Left cardiac atrium (tissue), 4 donors: ENCODE measurements at places on chromosomes 5 and 9.

DNA sequence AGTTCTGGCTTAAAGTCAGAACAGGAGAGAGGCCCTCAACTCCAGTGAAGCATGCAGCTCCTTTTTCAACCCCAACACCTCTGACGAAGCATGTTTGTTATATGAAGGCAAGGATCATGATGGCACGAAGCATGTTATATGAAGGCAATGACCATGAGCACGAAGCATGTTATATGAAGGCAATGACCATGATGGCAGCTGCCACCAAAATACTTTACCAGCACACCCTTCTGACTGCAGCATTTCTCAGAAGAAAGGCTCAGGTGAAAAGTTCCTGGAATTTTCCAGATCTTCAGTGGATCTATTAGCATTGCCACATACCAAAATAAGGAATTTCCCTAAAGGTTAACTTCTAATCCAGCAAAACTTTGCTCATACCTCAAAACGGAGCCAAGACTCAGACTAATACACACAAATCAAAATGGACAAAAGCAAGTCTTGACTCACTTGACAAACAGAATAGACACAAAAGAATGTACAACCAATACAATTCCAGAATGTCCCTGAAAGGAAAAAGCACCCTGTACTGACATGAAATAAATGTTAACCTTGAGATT lies 217.4 kb downstream of the FANCC start:
- DNase-seq = no peak

- DNase-seq = no peak
These were observed 55.4 kb upstream of the TBC1D2 start for GRCh38 chr9:98310752-98311392.

DNA sequence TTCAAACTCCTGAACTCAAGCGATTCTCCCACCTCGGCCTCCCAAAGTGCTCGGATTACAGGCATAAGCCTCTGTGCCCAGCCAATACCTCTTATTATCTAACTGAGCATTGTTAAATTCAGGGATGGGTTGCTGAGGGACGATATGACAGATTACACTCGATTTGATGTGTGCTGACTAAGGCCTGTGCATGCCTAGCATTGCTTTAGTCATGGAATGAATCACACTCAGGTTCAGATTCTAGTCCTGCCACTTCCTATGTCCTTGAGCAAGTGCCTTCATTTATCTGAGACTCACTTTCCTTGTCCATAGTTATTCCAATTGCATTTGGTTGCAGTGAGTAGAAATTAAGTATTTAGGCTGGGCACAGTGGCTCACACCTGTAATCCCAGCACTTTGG lies 19.5 kb downstream of the THBS4 start:
- no peak for DNase-seq

- DNase-seq = no peak
These were observed 57.0 kb downstream of the TRPC7 start for GRCh38 chr5:136308212-136308795.

DNA sequence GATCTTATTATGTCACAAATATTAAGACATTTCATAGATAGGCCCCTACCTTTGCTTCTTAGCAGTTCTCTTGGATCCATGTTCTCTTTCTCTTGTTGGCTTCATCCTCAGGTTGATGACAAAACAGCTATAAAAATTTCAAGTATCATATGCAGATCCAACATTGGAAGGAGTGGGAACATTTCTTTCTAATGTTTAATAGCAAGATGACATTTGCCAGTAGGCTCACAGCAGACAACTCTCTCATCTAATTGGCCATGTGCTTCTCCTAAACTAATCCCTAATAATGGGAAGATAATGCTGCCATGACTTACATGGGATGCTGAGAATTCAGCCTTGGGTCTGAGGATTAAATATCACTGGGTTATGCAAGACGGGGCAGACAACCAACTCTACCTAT lies 485.5 kb upstream of the SEMA6A start:
- no peak for DNase-seq

DNA sequence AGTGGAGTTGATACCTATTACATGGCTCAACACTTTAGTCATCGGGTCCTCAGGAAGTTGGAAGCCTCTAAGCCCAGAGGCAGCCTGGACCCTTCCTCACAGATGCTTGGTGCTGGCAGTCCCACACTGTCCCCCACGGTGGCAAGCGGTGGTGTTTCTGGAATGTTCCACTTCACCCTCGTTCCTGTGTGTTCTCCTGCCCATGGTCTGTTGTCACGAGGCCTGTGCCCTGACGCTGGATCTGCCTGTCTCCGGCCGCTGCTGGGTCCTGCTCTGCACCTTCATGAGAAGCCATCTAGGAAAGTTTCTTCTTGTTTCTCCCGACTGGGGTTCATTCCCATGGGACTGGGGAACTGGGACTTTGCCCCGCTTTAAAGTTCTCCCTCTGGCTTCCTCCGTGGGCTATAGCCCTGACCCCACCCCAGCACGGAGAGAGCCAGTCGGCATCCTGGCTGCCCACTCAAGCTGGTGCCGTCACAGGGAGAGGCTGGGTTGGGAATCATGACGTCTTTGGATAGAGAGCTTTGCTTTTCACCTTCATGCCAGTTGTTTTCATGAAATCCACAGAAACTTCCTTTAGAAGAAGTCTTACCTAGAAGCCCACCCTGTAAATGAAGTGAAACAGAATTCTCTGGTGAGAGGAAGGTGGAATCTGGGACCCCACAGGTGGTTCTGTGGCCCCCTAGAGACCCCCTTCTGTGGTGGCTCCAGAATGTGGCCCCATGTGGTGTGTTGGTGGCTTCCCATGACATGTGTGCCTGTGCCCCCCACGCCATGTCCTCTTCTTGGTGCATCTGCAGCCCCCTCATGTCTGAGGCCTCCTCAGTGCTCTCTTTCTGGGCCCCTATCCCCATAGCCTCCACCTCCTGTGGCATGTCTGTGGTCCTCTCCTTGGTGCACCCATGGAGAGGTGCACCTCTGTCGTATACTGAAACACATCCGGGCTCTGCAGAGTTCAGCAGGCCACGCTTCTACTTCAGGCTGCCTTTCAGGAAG lies 43.8 kb downstream of the TRIP13 start:
- no peak for DNase-seq

- no peak for DNase-seq
These were observed 70.1 kb upstream of the STARD4 start for GRCh38 chr5:111582451-111582850.

DNA sequence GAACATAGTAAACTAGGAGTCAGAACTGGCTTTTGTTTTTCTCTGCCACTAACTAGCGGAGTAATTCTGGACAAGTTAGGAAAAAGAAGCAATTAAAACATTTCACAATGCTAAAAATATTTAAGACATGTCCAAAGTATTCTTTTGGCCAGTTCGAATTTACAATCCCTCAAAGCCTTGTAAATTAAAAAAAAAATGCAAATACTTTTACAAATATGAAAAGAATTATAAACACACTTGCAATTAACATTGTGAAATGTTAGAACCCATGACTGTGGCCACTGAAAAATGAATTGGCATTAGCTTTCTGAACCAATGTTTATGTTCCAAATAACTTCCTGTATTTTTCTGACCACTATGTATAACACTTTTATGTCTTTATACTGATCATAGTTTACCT lies 2.2 kb downstream of the RAD1 start:
- DNase-seq = no peak
